Nephron progenitor cell (in vitro differentiated cells): ENCODE measurements at places on chromosomes 13 and 19.

- no peaks in the 10 kb centered on the region for H3K4me1 ChIP-seq
- H3K36me3 ChIP-seq: no peaks in the 10 kb centered on the region
- no peak for DNase-seq
- H3K27me3 ChIP-seq: no peaks in the 10 kb centered on the region
- no peak overlapping the region for H3K4me3 ChIP-seq
- no peak overlapping the region for H3K27ac ChIP-seq
Measured at GRCh38 chr13:64579331-64579730, 2650.8 kb downstream of the PCDH9 start.

- DNase-seq: no peak
- H3K4me1 ChIP-seq: peaks cover 4% of the 10 kb centered on the region
- H3K27ac ChIP-seq: no peak overlapping the region
- no peak overlapping the region for H3K4me3 ChIP-seq
- peaks cover 52% of the 10 kb centered on the region for H3K27me3 ChIP-seq
Measured at GRCh38 chr19:29245215-29245614, 32.3 kb upstream of the UQCRFS1 start.

DNA sequence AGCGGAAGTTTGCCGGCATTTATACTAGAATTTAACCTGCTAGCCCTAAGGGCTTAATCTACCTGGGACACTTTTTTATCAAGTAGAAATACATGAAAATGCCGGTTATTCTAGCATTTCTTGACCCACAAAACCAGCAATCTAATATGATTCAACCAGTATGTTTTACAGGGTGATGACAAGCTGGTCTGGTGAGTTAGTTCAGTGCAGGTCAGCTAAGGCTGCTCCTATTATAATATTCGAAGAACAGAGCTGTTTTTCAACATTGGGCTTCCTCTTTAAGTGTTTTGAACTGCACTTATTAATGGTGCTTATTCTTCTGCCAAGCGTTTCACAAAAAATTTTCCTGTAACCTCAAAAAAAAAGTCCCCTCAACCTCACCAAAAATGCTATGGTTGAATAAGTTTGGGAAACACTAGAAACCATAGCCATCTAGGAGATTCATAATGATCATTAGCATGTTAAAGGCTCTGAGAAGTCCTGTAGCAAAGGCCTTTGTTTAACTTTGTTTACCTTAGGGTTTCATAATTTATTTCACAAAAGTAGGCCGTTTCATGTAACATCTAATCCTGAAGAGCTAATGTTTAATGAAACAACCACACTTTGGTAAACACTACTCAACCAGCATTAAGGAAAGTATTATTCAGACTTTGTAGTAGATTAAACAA, 526.6 kb downstream of the KLF12 start:
- H3K4me1 ChIP-seq: peaks cover 22% of the 10 kb centered on the region
- H3K27ac ChIP-seq: no peak overlapping the region
- H3K27me3 ChIP-seq: no peaks in the 10 kb centered on the region
- no peak for DNase-seq
- no peaks in the 10 kb centered on the region for H3K36me3 ChIP-seq

DNA sequence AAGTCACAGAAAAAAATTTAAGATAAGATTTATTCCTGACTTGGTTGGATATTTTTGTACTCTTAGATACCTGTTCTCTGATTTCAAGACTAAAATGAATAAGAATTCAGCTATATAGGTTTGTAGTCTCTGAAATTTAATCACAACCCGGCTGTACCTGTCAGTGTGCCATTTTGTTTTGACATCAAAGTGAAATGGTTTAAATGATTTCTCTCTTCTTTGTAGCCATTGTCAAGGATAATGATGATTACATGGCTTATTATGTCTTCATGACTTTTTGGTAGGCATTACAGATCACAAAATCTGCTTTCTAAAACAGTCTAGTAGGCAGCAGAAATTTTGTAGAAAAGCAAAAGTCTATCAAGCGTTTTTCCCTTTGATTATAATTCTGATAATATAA, 72.5 kb downstream of the PCDH17 start:
- no peak overlapping the region for H3K27ac ChIP-seq
- H3K4me3 ChIP-seq: no peak overlapping the region
- no peaks in the 10 kb centered on the region for H3K27me3 ChIP-seq
- no peak for DNase-seq
- no peaks in the 10 kb centered on the region for H3K36me3 ChIP-seq
- no peaks in the 10 kb centered on the region for H3K4me1 ChIP-seq

- DNase-seq: no peak
- no peaks in the 10 kb centered on the region for H3K36me3 ChIP-seq
- H3K4me1 ChIP-seq: peaks cover 51% of the 10 kb centered on the region
- peak within 1 kb of the TSS; percentile 22 for H3K27ac ChIP-seq
Measured at GRCh38 chr19:35901854-35902661, at the start of gene HCST. TSS of gene HCST (plus strand) at chr19:35902529. CDS start at chr19:35902594, 65 bp downstream.

GRCh38 chr19:7690779-7691258, 10.2 kb downstream of the TRAPPC5 start:
- no peak for DNase-seq
- peaks cover 9% of the 10 kb centered on the region for H3K27me3 ChIP-seq
- peaks cover 3% of the 10 kb centered on the region for H3K4me1 ChIP-seq
- peaks cover 3% of the 10 kb centered on the region for H3K36me3 ChIP-seq
- H3K27ac ChIP-seq: no peak overlapping the region

DNA sequence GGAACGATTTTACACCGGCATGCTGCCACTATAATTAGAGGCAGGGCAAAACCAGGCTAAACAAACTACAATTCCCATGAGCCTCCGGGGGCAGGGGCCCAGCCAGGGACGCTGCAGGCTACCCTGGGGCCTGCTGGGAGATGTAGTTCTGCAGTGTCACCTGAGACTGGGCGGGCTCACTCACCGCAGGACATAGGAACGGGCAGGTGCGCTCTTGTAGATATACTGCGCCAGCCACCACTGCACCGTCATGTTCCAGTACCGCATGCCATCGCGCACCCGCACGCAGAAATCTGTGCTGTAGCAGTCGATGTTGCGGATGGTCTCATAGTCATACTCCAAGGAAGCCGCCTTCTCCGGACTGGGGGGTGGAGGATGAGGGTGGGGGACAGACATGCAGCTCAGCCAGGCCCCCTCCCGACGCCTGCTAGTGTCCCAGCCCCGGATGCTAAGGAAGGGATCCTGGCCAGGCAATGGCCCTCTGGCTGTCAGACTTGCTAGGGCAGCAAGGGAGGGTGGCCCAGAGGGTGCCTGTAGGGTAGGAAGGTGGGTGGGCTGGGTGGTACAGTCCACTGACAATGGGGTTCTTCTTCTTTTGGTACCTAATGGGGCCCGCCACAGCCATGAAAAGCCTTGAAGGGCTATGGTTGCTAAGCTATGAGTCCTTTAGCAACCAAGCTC, 5.8 kb upstream of the TMC4 start:
- no peak overlapping the region for H3K4me3 ChIP-seq
- H3K27ac ChIP-seq: no peak overlapping the region
- peaks cover 21% of the 10 kb centered on the region for H3K36me3 ChIP-seq
- peaks cover 23% of the 10 kb centered on the region for H3K4me1 ChIP-seq
- peak; percentile 62 for DNase-seq

DNA sequence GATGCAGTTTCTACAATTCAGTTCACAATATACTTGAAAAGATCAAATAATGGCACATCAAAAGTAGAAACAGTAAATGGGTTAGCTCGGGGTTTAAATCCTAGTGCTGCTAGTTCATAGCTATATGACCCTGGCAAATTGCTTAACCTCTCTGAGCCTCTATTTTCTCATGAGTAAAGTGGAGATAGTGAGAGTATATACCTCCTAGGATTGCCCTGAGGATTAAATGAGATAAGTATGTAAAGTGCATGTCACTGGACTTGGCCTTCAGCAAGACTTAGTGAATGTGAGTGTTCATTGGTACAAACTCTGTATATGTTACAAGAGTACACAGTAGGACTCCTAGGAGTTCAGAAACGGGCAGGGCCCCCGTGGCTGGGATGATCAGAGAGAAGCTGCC, 248.3 kb downstream of the DLEU7 start:
- peaks cover 73% of the 10 kb centered on the region for H3K4me1 ChIP-seq
- no peaks in the 10 kb centered on the region for H3K36me3 ChIP-seq
- peak overlapping the region; percentile 92 for H3K27ac ChIP-seq
- no peak for DNase-seq
- no peak overlapping the region for H3K4me3 ChIP-seq
- H3K27me3 ChIP-seq: no peaks in the 10 kb centered on the region

DNA sequence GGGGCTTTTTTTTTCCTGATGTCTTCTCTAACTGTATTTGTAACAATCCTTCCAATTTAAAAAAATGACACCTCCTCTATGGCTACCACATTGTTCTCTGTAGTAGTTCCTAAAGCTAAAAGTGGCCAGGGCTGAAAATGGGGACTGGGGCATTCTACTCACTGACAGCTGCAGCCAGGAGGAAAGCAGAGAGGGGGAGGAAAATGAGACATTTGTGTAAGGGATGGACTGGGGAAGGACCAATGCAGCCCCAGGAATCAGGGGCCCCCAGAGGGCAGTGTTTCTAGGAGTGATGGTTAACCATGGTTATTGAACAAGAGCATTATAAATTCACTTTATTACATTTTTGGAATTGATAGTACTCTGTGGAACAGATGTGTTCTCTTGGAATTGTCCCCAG, 34.3 kb upstream of the C1QTNF9 start:
- H3K27ac ChIP-seq: peak overlapping the region; percentile 12
- H3K4me1 ChIP-seq: peaks cover 47% of the 10 kb centered on the region
- DNase-seq: no peak
- no peak overlapping the region for H3K4me3 ChIP-seq
- peaks cover 4% of the 10 kb centered on the region for H3K27me3 ChIP-seq
- H3K36me3 ChIP-seq: no peaks in the 10 kb centered on the region

GRCh38 chr13:80255946-80256345, 85.0 kb downstream of the SPRY2 start:
- H3K4me1 ChIP-seq: no peaks in the 10 kb centered on the region
- peak overlapping the region; percentile 3 for H3K27ac ChIP-seq
- peaks cover 6% of the 10 kb centered on the region for H3K27me3 ChIP-seq
- peaks cover 16% of the 10 kb centered on the region for H3K36me3 ChIP-seq

DNA sequence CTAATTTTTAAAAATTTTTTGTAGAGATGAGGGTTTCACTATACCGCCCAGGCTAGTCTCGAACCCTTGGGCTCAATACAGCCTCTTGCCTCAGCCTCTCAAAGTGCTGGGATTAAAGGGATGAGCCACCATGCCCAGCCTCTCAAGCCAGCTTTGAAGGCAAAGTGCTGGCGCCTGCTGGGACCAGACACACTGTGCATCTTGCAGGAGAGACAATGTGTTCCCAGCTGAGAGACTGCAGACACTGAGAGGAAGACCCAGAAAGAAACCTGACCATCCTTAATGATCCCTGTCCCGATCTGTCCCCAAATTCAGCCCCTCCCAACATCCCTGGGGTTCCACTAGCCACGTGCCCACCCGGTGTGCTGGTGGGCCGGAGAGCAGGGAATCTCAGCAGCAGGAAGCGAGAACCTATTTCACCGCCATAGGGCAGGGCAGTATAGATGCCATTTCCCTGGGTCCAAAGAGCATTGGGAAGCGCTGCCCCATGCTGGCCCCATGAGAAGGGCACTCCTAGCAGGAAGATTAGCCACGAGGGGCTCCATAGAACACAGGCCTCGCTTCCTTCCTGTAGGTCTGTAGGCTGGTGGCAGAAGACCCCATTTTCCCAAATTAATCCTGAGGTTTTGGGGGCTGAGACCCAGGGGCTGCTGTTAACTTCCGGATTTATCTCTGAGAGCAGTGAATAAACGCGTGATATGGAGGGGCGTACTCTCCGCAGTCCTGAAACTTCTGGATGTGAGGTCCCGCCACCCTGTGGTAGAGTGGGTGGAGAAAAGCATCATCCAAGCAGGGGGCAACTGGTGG, 968 bp downstream of the RAVER1 start:
- H3K27ac ChIP-seq: peak overlapping the region; percentile 99
- H3K36me3 ChIP-seq: peaks cover 14% of the 10 kb centered on the region
- peak overlapping the region; percentile 97 for H3K4me3 ChIP-seq
- H3K4me1 ChIP-seq: peaks cover 36% of the 10 kb centered on the region
- H3K27me3 ChIP-seq: peaks cover 3% of the 10 kb centered on the region

- H3K4me3 ChIP-seq: no peak overlapping the region
- H3K27ac ChIP-seq: no peak overlapping the region
- H3K27me3 ChIP-seq: peaks cover 3% of the 10 kb centered on the region
- DNase-seq: no peak
- H3K4me1 ChIP-seq: no peaks in the 10 kb centered on the region
Measured at GRCh38 chr13:101755228-101755887, 302.9 kb downstream of the ITGBL1 start.

DNA sequence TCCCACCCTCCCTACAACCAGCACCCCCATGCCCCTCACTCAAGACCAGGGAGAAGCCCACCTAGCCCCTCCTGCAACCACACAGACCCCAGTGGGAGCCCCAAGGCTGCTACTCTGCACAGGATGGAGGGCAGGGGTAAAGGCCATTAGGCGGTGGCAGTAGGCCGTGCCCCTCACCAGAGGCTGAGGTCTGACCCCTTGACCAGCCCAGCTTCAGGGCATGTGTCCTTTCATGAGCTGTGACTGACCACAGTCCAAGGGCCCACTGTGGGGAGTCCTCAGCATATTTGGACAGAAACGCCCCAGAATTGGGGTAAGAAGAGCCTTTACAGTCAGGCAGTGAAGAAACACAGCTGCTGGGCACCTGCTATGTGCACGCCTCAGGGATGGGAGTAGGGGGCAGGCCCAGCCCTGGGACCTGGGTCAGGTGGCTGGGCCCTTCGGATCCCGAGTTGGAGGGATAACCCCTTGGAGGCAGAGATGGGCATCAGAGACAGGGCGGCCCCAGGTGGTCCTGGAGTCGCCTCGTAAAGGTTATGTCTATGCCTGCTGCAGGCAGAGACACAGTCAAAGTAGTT, 1.7 kb upstream of the RPS5 start:
- DNase-seq: no peak
- H3K27me3 ChIP-seq: no peaks in the 10 kb centered on the region
- peaks cover 51% of the 10 kb centered on the region for H3K4me1 ChIP-seq
- H3K36me3 ChIP-seq: peaks cover 18% of the 10 kb centered on the region

DNA sequence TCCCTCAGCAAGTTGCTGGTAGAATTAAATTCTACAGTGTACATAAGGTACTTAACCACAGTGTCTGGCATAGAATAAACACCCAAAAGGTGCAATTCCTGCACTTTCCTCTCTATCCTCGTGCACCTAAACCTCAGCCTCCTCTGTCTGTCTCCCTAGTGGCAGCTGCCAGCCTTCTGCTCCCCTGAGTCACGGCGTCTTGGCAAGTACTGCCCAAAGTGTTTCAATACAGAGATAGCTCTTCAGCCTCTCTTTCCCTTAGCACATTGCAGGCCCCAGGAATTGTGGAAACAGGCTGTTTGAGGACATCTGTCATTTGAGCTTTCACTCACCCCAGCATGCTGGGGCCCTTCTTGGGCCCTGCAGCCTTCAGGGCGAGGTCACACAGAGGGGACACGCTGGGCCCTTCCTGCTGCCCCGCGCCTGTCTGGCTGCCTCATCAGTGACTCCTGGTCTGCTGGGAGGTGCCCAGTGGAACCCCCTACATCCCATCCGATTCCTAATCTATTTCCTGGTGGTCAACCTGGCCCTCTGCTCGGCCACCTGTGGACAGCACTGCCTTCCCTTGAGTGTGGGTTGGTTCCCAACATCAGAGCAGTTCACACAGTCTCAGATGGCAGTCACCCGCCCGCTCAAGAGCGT, 19.3 kb downstream of the COL4A2 start:
- DNase-seq: no peak
- peak overlapping the region; percentile 98 for H3K27ac ChIP-seq
- H3K4me3 ChIP-seq: peak overlapping the region; percentile 64

GRCh38 chr19:43501661-43502418, 2.7 kb downstream of the PHLDB3 start:
- peak overlapping the region; percentile 92 for H3K4me3 ChIP-seq
- H3K4me1 ChIP-seq: peaks cover 55% of the 10 kb centered on the region
- peak; percentile 64 for DNase-seq
- H3K36me3 ChIP-seq: peaks cover 28% of the 10 kb centered on the region
- peaks cover 50% of the 10 kb centered on the region for H3K27me3 ChIP-seq
- H3K27ac ChIP-seq: no peak overlapping the region
